HepG2 (cell line): ENCODE measurements at places on chromosomes 13 and 19.

DNA sequence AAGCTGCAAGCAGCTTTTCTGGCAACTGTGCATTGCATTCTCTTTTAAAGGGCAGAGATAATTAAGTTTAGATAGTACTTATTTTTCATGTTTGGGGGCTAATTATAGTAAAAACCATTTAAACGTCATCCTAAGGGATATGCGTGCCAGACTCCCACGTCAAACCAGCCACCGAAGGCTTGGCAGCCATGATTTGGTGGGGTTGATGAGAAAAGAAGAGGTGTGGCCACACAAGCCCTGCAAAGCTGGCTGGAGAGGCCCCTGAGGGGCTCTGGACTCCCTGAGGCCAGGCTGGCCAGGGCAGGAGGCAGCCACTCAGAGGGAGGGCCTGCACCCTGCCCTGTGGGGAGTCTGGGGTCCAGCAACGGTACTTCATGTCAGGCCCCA, 17.5 kb downstream of the PEPD start:
- no peak for DNase-seq

DNA sequence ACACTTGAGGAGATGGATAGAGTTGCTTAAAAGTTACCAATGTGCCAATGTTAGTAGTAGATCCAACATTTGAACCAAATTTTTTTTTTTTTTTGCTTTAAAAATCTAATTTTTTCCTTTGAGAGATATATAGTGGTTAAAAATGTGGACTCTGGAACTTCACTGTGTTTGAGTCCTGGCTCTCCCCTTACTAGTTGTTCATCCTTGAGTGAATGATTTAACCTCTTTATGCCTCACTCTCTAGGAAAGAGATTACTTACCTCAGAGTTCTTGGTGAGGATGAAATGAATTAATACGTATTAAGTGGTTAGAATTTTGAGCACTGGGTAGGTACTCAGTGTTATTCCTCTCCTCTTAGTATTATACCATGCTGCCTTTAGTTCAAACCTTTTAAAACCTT, 24.3 kb downstream of the PDS5B start:
- no peak for DNase-seq

- no peak for DNase-seq
Measured at GRCh38 chr13:52600666-52601065, 41.6 kb upstream of the HNRNPA1L2 start.

GRCh38 chr13:22517544-22517943, 663.2 kb upstream of the SGCG start:
- DNase-seq, result no peak

GRCh38 chr19:8451885-8452284, 7.1 kb downstream of the HNRNPM start:
- DNase-seq, result peak; percentile 28

GRCh38 chr19:55113570-55114039, 3.8 kb downstream of the PPP1R12C start:
- peak; percentile 38 for DNase-seq

DNA sequence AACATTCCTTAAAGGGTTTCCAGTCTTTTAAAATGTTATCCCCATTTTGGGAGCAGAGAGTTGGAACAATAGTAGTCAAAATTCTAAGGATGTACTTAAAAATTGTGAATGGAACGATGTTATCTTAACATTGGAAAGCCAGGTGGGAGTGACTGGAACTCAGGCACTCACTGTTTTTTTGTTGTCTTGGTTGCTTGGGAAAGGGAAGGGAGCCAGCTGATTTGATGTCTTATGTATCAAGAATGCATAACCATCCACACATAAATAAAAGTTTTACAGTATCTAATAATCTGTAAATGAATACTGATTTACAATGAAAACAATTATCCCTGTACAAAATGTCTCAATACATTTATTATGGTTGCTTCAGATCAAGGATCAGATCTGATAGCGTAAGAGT, 88.7 kb downstream of the SLC10A2 start:
- no peak for DNase-seq

- DNase-seq, result no peak
Measured at GRCh38 chr13:35703061-35703460, 226.6 kb upstream of the MAB21L1 start.

DNA sequence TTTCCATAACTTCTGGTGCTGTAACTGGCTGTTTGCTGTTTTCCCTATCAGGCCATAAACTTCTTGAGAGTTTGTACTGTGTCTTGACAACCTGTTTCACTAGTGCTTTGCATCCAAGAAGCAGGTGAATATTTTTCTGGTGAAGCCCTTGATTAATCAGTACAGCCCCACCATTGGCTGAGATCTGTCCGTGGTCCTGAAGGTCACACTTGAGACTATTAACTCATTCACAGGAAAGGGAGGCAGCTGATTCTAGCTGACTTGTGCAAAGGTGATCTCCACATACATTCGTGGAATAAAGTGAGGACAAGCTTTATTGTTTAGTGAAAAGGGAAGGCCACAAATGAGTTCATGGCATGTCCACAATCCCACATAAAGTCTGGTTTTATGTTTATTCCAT, 61.4 kb upstream of the ZNF835 start:
- DNase-seq, result no peak

DNA sequence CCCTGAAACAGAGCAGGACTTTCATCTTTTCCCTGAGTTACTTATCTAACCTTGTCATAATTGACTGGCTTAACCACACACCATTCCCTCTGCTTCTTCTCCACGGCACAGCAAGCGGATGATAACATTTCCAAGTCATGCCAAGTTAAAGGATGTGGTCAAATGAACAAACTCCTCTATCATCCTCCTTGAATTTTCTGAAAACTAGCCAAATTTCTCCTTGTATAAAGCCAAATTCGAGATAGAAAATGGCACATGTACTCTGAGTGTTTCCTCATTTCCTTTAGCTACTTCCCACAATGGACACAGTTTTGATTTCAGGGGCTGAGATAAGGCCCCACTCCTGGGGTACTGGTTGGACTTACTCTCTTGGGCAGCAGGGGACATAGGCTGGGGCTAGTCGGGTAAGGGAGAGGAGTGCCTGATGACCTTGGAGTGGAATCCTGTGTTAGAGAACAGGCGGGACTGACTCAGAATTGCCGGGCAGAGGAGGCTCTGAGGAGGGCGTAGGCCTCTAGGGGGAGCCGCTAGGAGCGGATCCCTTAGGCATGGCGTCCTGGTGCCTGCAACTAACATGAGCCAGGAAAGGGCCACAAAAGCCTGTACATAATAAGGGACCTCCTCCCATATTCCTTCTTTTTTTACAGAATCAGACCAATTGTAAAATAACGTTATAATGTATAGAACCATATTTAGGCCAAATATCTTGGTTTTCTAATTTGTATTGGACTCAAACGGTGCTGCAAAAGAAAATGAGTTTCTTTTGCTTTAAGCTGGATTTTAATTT, 20.3 kb upstream of the TMTC4 start:
- DNase-seq, result peak; percentile 55

GRCh38 chr19:5407356-5407755, 47.9 kb upstream of the ZNRF4 start:
- DNase-seq, result peak; percentile 12

DNA sequence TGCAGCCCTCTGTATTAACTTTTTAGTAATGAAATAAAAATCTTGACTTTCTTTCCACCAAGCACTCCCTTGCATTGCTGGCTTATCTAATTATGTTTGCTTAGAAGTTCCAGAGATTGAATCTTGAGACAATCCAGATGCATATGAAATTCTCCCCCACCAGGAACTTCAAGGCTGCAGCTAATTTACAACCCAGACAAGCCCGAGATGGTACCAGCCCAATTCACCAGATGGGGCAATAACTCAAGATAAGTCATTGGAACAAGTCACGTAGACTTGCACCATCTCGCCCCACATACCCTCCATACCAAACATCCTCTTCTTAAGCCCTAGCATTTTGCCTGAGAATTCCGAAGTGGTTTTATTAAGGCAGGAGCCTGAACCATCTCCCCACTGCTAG, 29.0 kb downstream of the UTP14C start:
- no peak for DNase-seq

DNA sequence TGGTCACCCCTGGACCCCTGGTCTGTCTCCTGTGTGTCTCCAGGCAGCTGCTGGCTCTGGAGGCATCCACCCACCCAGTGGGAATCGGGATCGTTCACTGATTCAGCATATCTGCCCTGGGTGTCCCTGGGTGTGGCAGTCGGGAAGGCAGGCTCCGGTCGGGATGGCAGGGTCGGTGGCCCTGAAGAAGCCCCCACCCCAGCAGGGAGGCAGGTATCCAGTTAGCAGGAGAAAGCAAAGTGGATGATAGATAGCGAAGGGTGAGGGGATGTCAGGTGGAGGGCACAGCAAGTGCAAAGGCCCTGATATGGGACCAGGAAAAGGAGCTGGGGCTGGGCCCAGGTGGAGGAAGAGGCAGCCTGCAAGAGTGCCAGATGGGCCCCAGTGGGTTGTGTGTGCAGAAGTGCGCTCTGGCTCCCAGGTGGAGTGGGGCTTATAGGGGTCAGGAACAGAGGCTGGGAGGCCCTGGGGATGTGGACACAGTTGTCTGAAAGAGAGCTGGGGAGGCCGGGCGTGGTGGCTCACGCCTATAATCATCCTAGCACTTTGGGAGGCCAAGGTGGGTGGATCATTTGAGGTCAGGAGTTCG, 2.3 kb downstream of the SSBP4 start:
- no peak for DNase-seq
